ENCODE measurements at places on chromosomes 2 and 18.

DNA sequence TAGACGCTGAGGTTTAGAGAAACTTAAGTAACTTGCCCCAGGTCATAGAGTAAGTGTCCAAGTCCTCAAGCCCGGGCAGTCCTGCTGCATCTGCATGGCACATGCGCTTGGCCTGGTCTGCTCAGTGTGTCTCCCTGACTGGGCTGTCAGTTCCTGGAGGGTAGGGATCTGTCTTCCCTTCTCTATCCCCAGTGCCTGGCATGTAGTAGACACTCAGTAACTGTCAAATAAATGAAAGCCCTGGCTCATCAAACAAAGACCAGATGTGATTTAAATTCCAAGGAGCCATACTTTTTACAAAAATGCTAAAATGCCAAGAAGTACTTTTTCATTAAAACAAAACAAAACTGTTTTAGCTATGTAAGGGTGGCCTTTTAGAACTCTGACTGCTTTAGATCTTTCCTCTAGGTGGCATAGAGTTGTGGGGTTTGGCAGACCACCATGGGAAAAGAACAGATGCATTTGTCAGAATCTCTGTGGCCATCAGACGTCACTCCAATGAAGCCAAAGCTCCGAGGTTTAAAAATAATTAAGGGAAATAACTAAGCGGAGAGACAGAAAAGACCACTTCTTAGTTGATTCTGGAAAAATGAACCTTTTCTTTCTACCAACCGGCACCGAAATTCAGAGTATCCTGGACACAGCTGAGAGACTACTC, 34.0 kb downstream of the EPAS1 start:
- no peak for DNase-seq

- DNase-seq: no peak
Measured at GRCh38 chr2:189783451-189783926, 650 bp downstream of the ORMDL1 start.

GRCh38 chr2:212385241-212385640, 153.4 kb downstream of the ERBB4 start:
- no peak for DNase-seq

DNA sequence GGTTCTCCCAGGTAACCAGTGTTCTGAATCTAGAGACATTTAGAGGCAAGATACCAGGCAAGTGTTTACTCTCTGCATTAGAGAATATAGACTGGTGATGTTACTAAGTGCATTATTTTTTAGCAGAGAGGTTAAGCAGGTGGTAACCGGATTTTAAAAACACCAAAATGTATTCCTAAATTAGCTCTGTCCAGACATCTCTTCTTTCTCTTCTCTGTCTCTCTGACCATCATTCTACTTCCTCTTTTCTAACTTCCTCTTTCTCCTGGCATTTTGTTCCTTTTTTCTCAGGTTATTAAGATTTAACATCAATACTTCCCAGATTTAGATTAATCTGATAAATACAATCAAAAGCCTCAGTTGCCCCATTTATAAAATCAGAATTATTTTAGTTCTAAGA, 31.7 kb upstream of the DYNC1I2 start:
- DNase-seq: no peak

DNA sequence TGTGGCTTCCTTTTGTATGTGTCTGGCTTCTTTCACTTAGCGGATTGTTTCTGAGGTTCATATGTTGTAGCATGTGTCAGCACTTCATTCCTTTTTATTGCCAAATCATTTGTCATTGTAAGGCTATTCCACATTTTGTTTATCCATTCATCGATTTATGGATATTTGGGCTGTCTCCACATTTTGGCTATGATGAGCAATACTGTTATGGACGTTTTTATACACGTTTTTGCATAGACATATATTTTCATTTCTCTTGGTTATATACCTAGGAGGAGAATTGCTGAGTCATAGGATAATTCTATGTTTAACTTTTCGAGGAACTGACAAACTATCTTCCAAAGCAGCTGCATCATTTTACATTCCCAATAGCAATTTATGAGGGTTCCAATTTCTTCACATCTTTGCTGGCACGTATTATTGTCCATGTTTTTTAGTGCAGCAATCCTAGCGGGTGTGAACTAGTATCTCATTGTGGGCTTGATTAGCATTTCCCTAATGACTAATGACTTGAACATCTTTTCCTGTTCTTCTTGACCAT, 48.1 kb upstream of the TBC1D8 start:
- DNase-seq: no peak

DNA sequence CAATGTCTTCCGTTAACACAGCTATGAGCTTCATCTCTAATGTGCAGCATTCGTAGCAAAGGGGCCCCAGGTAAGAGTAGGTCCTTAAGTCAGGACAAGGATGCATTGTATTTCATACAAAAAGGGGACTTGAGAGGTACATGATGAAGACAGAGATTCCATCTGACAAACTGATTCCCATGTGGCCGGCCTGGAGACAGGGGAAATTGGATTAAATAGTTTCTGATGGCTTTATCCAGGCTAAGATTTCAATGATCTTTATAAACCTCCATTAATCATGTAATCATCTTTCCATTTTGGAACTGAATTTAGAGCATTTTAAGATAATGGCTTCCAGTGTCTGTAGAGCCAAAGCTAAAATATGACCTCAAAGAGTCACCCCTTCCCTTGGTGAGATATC, 111.3 kb downstream of the NCKAP5 start:
- no peak for DNase-seq

DNA sequence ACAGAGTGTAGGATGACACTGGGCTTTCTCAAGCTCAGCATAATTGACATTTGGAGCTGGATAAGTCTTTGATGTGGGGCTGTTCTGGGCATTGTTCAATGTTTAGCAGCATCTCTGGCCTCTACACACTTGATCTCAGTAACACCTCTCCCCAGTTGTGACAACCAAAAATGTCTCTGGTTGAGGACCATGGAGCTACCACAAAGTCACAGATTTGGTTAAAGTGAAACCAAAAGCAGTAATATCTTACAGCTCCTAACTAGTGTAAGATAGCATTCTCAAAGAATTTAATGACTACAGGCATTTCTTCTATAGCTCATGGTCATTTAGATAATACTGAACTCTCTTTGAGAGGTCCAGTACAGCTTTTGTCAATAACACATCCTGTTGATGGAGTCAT, 23.4 kb upstream of the PAX3 start:
- no peak for DNase-seq

DNA sequence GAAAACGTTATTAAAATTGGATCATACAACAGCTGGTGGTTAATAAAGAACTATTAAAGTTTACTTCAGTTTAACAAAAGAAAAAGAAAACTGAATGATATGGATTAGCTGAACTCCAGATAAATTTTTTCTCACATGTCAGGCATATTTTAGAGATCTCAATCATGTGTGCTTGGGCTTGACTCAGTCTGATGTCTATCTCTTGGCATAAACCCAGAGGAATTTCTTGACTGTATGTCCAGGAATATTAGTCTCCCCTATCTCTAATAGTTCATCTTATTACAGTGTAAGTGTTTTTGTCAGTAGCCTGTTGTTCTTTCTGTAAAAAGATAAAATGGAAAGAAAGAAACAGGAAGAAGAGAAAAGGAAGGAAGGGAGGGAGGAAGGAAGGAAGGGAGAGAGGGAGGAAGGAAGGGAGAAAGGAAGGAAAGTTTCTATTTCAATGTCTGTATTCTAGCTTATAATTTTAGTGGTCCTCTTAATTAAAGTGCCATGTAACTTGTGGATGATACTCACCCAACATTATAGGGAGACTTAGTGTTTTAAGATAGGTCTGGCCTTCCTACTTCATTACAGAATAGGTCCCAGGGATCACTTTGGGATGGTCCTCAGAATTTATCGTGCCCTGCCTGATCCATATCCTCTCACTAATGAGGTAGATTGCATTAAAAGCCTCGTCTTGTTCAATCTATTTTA, 99.7 kb upstream of the UGP2 start:
- DNase-seq: no peak

- no peak for DNase-seq
Measured at GRCh38 chr2:6975988-6976387, 58.8 kb downstream of the RNF144A start.

GRCh38 chr18:75070625-75071483, 138.1 kb downstream of the PTGR3 start:
- DNase-seq: peak; percentile 63

DNA sequence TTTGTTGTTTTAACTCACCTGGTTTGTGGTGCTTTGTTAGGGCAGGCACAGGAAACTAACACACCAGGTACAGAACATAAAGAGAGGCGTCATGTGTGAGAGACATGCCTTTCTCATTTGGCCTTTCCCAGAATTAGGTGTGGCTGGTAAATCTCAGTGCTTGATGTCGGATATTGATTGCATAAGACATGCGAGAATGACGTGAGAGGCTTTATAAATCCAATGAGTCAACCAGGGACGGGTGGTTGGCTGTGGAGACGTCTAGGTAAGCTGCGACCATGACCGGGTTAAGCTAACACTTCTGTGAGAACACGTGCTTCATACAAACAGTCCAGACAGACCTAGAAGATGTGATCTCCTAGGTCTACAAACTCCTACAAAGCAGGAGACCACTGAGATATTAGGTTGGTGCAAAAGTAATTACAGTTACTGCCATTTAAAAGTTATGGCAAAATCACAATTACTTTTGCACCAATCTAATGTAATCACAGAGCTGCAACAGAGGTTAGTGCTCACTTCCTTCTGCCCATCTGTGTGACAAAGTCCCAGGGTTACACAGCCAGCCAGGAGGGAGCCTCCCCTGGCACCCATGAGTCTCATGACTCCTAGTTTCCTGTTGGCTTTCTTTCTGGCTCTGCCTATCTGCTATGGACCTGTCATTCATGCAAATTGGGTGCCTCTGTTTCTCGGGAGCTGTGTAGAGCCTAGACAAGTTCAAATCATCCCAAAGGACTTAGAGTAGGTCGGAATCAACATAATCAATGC, 98.9 kb upstream of the ATP8B1 start:
- DNase-seq: no peak

DNA sequence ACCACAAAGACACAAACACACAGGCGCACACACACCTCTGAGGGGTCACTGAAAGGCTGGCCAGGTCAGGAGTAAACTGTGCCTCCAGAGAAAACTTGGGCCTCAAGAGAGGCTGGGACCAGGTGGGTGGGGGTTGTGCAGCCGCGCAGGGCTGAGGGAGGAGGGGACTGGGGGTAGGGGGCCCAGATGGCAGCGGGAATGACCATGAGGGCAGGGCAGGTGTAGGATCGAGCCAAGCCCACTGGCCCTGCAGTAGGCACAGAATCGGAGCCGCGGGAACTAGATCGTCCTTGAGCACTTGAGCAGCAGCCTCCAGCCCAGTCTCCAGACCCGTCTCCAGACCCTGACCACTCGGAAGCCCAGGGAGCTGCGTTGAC, 36.8 kb downstream of the ANKMY1 start:
- DNase-seq: peak; percentile 11

GRCh38 chr2:211133766-211134165, 577.4 kb downstream of the CPS1 start:
- no peak for DNase-seq

DNA sequence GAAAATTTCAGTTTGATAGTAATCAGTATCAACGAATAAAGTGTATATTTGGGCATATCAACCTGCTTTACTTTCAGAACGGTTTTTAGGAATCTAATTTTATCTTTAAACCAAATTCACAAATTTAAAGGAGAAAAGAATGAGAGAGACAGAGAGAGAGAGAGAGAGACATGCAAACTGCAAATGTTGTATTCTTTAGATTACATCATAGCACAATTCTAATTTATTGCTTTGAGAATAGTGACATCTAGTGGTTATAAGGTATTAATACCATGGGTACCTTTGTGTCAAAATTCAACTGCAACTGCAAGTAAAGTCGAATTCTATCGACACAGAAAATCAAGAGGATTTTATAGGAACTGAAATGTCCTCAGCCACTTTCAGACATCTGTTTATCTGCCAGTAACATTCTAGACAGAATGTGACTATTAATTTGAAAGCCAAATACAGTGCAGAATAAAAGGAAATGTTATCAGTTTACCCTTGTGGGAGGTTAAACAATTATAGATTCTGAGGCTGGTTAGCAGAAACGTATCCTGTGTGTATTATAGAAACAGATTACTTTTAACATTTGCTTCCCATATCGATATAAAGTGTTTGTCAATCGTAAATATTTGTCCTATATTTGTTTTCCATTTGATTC, 529.8 kb upstream of the VRK2 start:
- DNase-seq: no peak

- DNase-seq: no peak
Measured at GRCh38 chr2:223076573-223076972, 24.6 kb downstream of the KCNE4 start.

- DNase-seq: no peak
Measured at GRCh38 chr18:37577051-37577611, 11.5 kb upstream of the CELF4 start.

DNA sequence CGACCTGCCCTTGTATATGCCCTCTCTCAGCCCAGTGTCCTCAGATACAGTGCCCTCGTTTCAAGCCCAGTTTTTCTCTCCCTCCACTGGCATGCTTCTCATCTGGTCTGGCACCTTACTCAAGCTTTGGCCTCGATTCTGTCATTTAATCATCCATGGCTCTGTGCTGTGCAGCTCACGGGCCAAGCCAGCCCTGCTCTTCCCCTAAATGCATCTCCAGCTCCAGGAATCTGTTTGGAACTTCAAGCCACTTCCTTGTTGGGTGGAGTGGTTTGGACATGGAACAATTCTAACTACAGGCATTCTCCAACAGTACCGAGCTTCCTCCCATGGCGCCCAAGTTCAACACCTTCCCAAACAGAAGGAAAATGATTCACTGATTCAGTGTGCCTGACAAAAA, 76.7 kb upstream of the ZNF397 start:
- no peak for DNase-seq

GRCh38 chr2:241003369-241003768, 5.0 kb downstream of the SNED1 start:
- DNase-seq: no peak

DNA sequence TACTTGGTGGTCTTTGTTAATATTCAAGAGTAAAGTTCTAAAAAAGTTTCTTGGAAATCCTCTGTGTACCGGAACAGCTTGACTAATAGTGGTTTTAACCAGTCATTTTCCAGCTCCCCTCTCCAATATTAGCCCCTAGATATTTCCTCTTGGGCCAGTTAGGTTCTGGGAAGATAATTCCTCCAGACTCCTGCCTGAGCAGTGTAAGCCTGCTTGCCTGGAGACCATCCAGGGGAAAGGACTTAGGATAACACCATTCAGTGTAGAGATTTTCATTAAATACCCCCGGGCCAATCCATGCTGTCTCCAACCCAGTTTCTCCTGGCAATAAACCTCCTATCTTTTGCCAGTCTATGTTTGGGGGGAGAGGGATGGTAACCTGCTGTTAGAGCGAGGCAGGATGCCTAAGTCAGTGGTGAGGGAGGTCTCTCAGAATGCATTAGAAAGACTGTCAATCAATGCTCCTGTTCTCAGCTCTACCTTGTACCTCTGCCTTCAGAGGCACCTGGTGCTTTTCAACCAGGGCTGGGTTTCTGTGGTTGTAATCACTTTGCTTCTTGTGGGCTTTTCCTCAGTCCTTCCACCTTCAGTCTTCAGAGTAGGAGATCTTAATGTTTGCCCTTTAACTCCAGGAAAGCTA, 186.4 kb downstream of the RNF152 start:
- no peak for DNase-seq

GRCh38 chr2:228224410-228224809, 42.9 kb upstream of the SPHKAP start:
- DNase-seq: no peak

- DNase-seq: no peak
Measured at GRCh38 chr2:234403074-234403473, 93.8 kb downstream of the ARL4C start.

GRCh38 chr2:22907330-22907729, 477.6 kb upstream of the KLHL29 start:
- no peak for DNase-seq
